ENCODE measurements at places on chromosomes 1 and 21.

GRCh38 chr21:42469272-42469671, 26.8 kb downstream of the RSPH1 start:
- peaks cover 5% of the 10 kb centered on the region for H3K36me3 ChIP-seq
- no peak for DNase-seq
- peaks cover 8% of the 10 kb centered on the region for H3K27me3 ChIP-seq
- H3K4me1 ChIP-seq: peaks cover 14% of the 10 kb centered on the region

DNA sequence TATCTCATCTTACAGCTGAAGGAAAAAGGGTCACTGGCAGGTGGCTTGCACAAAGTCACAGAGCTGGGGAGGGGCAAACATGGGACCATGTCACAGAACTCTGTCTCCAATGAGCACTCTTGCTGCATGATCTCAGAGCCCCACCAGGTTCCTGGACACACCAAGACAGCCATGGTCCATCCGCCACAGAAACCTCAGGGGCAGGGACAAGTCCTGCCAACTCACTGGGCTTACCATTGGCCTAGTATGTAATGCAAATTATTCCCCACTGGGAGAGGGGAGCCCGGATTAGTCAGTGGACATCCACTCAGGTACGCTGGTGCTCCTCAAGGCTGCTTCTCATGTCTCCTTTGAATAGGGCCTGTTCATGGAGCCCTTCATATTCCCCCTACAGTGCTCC, 14.2 kb downstream of the S100A7A start:
- peaks cover 56% of the 10 kb centered on the region for H3K27me3 ChIP-seq
- no peak overlapping the region for H3K4me3 ChIP-seq
- H3K4me1 ChIP-seq: no peaks in the 10 kb centered on the region

- H3K27ac ChIP-seq: no peak overlapping the region
- H3K27me3 ChIP-seq: peaks cover 51% of the 10 kb centered on the region
- H3K4me3 ChIP-seq: no peak overlapping the region
- no peaks in the 10 kb centered on the region for H3K4me1 ChIP-seq
Observed at GRCh38 chr1:4005431-4005830, 105.4 kb upstream of the C1orf174 start.

GRCh38 chr1:71196685-71197084, 115.8 kb upstream of the ZRANB2 start:
- H3K36me3 ChIP-seq: no peaks in the 10 kb centered on the region
- H3K4me1 ChIP-seq: no peaks in the 10 kb centered on the region
- H3K27me3 ChIP-seq: no peaks in the 10 kb centered on the region
- H3K4me3 ChIP-seq: no peak overlapping the region
- no peak for DNase-seq
- no peak overlapping the region for H3K27ac ChIP-seq

DNA sequence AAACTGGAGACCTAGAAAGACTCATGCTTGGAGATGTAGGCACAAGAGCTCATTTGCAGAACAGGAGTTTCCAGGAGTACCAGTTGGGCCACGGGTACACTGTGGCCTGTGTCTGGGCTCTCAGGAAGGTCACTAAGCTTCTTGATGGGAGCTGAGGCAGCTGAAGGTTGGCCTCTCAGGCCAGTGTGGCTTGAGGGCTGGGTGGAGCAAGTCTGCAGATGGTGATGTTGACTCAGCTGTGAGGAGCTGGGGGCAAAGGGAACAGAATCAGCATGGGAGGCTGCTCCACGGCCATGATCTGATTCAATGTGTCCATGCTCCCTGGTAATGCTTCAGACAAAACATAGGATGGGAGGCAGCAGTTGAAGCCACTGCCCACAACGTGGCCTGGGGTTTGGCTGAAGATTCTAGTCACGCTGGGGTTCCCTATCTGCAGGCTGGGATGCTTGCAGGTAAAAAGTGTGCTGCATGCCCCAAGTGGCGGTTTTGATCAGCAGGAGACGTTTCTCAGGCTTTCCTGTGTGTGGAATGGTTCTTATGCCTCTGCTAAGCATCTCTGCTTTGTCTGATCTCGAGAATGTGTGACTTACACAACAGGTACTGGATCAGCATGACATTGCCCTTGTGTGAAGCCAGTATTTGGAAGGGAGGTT, 15.4 kb upstream of the TENT5C start:
- no peak overlapping the region for H3K4me3 ChIP-seq
- H3K27ac ChIP-seq: no peak overlapping the region
- no peaks in the 10 kb centered on the region for H3K27me3 ChIP-seq
- no peaks in the 10 kb centered on the region for H3K36me3 ChIP-seq

DNA sequence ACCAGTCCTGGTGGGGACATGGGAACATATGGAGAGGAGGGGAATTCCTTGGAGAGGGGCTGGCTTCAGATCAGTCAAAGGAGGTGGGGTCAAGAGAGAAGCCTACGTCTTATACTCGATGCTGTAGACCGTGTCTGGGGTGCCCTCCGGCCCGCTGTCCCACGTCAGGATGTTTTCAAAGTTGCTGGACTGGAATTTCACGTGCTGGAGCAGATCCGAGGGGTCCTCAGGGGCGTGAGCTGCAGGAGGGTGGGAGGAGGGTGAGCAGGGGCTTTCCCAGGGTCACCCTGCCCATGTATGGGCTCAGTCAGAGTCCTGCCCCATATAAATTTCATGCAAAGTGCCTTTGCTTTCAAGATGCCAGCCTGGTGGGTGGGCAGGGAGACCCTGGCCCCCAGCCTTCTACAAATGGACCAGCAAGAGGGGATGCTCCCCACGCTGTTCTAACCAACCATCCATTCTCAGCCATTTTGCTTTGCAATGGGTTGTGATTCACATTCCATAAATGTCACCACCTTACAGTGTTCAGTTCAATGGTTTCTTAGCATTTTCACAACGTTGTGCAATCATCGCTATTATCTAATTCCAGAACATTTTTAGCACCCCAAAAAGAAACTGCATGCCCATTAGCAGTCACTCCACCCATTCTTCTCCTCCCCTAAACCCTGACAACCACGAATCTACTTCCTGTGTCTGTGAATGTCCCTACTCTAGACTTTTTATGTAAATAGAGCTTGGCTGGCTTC, 4.3 kb downstream of the IL22RA1 start:
- peaks cover 11% of the 10 kb centered on the region for H3K4me1 ChIP-seq
- no peak overlapping the region for H3K27ac ChIP-seq
- H3K4me3 ChIP-seq: no peak overlapping the region
- peaks cover 48% of the 10 kb centered on the region for H3K27me3 ChIP-seq

GRCh38 chr1:55588309-55588708, 373.1 kb upstream of the USP24 start:
- H3K4me3 ChIP-seq: no peak overlapping the region
- H3K27ac ChIP-seq: no peak overlapping the region
- peaks cover 53% of the 10 kb centered on the region for H3K27me3 ChIP-seq

GRCh38 chr1:42295816-42296215, 39.2 kb downstream of the FOXJ3 start:
- H3K27me3 ChIP-seq: no peaks in the 10 kb centered on the region
- no peak overlapping the region for H3K4me3 ChIP-seq
- peaks cover 7% of the 10 kb centered on the region for H3K36me3 ChIP-seq
- no peak overlapping the region for H3K27ac ChIP-seq
- peaks cover 15% of the 10 kb centered on the region for H3K4me1 ChIP-seq
- no peak for DNase-seq

DNA sequence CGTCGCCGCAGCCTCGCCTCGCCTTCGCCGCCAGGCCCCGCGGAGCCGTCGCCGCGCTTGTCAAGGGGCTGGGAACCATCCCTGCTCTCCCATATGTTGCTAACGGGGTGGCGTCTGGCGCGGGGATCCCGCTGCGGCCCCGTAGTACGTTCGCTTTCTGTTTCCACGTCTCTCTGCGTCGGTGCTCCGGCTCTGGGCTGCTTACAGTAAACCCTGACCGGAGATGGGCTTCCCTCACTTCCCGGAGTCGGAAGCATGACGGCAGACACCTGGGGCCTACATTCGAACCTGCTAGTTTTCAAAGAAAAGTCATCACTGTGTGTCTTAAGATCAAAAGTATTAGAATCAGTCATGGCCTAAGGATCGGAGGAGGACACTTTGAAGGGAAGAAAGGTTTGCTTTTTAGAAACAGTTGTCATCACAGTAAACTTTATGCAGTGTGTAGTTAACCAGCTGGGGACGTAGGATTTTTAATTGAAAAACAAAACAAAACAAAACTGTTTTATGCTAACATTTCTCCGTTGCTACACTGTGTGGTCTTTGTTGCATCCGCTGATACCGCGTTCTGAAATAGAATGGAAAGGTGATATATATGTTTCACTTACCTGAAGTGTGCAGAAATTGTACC, 69.0 kb downstream of the SLC35A3 start:
- H3K27me3 ChIP-seq: no peaks in the 10 kb centered on the region
- H3K4me3 ChIP-seq: peak overlapping the region; percentile 98
- H3K4me1 ChIP-seq: peaks cover 30% of the 10 kb centered on the region
- peaks cover 42% of the 10 kb centered on the region for H3K36me3 ChIP-seq
- peak overlapping the region; percentile 99 for H3K27ac ChIP-seq

- H3K27me3 ChIP-seq: no peaks in the 10 kb centered on the region
- H3K27ac ChIP-seq: no peak overlapping the region
- H3K36me3 ChIP-seq: no peaks in the 10 kb centered on the region
- no peak overlapping the region for H3K4me3 ChIP-seq
- DNase-seq: no peak
- no peaks in the 10 kb centered on the region for H3K4me1 ChIP-seq
Observed at GRCh38 chr1:177558372-177558771, 387.6 kb downstream of the BRINP2 start.

- H3K27me3 ChIP-seq: no peaks in the 10 kb centered on the region
- H3K27ac ChIP-seq: no peak overlapping the region
- H3K36me3 ChIP-seq: no peaks in the 10 kb centered on the region
- no peak for DNase-seq
- no peak overlapping the region for H3K4me3 ChIP-seq
Observed at GRCh38 chr1:58162952-58163550, 383.5 kb downstream of the OMA1 start.

DNA sequence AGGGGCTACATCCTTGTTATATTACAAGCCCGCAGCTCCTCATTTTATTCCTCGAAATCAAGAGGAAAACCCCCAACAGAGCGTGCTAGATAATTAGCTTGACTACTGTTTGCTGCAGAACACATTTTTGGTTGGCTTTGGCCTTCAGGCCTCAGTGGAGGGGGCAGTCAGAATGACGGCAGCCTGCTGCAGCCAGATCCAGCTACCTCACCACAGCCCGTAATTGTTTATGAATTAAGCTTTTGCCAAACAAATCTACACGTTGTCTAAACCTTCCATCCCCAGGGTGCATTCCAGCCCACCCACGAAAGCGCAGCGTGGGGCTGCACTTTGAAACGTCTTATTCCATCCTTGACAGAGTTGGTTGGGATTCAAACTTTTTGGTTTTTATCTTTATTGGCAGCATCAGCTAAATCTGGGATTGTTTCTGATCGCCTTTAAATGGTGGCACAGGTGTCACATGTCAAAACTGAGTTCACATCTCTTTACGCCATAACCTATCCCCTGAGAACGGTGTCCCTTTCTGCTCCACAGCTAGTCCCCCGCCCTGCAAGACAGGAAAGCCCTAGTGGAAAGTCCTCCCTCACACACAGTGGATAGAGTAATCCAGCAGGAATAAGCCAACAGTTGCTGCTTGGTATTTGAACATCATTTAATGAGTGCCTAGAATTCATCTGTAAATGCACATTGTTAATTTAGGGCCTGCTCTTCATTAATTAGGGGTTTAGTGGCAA, 195.5 kb downstream of the LMO4 start:
- no peaks in the 10 kb centered on the region for H3K4me1 ChIP-seq
- H3K4me3 ChIP-seq: no peak overlapping the region
- no peak overlapping the region for H3K27ac ChIP-seq
- DNase-seq: no peak

- H3K4me3 ChIP-seq: no peak overlapping the region
- DNase-seq: no peak
- H3K27me3 ChIP-seq: no peaks in the 10 kb centered on the region
- no peak overlapping the region for H3K27ac ChIP-seq
- peaks cover 86% of the 10 kb centered on the region for H3K36me3 ChIP-seq
Observed at GRCh38 chr1:1806890-1807289, 28.6 kb upstream of the NADK start.

DNA sequence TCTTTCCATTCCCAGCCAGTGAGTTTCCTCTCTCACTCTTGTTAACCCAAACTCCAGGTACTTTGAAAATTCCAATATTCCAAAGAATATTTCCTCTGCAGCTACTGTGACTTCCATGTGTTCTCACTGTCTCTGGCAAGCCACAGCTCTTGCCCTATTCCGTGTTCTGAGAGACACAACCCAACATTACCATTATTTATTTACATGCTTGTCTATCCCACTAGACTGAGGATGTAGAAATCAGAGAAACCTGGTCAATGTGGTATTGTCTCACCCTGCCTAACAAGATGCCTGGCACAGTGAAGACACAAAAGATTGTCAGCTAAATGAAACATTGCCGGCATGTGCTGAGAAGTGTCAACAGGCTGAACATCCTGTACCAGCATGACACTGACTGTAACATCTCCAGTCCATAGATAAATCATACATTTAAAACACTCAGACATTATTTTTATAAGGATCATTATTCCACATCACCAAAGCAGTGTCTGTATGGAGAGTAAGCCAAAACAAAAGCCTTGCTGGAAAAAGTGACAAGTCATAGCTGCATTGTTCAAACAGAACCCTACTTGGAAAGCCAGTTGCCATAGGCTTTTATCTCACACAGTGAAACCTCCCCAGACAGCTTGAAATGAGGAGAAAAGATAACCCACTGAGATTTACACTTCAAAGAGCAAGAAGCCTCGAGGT, 72.3 kb downstream of the SIPA1L2 start:
- peak overlapping the region; percentile 11 for H3K27ac ChIP-seq
- H3K4me1 ChIP-seq: peaks cover 18% of the 10 kb centered on the region
- no peak overlapping the region for H3K4me3 ChIP-seq
- DNase-seq: no peak
- peaks cover 3% of the 10 kb centered on the region for H3K36me3 ChIP-seq

GRCh38 chr1:89457046-89457445, 67.6 kb upstream of the LRRC8B start:
- no peak overlapping the region for H3K27ac ChIP-seq
- peaks cover 35% of the 10 kb centered on the region for H3K27me3 ChIP-seq
- peaks cover 4% of the 10 kb centered on the region for H3K4me1 ChIP-seq
- no peak overlapping the region for H3K4me3 ChIP-seq
- no peaks in the 10 kb centered on the region for H3K36me3 ChIP-seq

DNA sequence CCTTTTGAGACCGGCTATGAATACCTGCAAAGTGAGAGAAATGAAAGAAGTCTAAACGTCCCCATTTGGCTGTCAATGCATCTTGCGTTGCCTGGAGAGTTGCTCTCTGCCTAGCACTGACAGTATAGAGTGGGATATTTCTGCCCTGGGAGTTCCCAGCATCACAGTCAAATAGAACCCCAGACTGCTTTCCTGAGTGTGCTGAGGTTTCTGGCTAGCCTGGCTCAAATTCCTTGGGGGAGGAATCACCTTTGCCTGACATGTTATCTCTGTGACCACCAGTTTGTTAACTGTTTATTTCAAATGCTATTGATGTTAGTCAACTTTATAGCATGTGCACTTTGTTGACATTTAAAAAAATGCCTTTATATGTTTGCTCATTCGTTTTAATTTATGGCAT, 212.0 kb upstream of the FAM78B start:
- no peak for DNase-seq
- no peak overlapping the region for H3K27ac ChIP-seq
- H3K36me3 ChIP-seq: no peaks in the 10 kb centered on the region
- no peak overlapping the region for H3K4me3 ChIP-seq
- peaks cover 5% of the 10 kb centered on the region for H3K27me3 ChIP-seq

GRCh38 chr1:201419746-201420607, 1.6 kb downstream of the TNNI1 start:
- no peak for DNase-seq
- no peak overlapping the region for H3K4me3 ChIP-seq
- no peak overlapping the region for H3K27ac ChIP-seq
- H3K4me1 ChIP-seq: no peaks in the 10 kb centered on the region
- H3K27me3 ChIP-seq: peaks cover 65% of the 10 kb centered on the region

GRCh38 chr1:172513479-172513878, 19.5 kb upstream of the SUCO start:
- no peak for DNase-seq
- no peaks in the 10 kb centered on the region for H3K36me3 ChIP-seq
- no peak overlapping the region for H3K4me3 ChIP-seq
- no peak overlapping the region for H3K27ac ChIP-seq
- no peaks in the 10 kb centered on the region for H3K27me3 ChIP-seq
